ENCODE measurements at places on chromosomes 7 and 10. TPM values are rescaled to one million over a fixed set of nuclear protein-coding genes. Genes with fewer than 3 reads are reported as not detected.

PGAM2 gene
- not detected for total RNA-seq

STOX1 gene
- total RNA-seq: 0.48 TPM

VWA2 gene
- not detected for total RNA-seq

TMEM140 gene
- 26.5 TPM for total RNA-seq

DKK1 gene
- total RNA-seq: 200 TPM

TMEM236 gene
- 0.24 TPM for total RNA-seq

GRCh38 chr7:9709216-9709615, 1264.5 kb upstream of the PHF14 start:
- DNase-seq: no peak

DNA sequence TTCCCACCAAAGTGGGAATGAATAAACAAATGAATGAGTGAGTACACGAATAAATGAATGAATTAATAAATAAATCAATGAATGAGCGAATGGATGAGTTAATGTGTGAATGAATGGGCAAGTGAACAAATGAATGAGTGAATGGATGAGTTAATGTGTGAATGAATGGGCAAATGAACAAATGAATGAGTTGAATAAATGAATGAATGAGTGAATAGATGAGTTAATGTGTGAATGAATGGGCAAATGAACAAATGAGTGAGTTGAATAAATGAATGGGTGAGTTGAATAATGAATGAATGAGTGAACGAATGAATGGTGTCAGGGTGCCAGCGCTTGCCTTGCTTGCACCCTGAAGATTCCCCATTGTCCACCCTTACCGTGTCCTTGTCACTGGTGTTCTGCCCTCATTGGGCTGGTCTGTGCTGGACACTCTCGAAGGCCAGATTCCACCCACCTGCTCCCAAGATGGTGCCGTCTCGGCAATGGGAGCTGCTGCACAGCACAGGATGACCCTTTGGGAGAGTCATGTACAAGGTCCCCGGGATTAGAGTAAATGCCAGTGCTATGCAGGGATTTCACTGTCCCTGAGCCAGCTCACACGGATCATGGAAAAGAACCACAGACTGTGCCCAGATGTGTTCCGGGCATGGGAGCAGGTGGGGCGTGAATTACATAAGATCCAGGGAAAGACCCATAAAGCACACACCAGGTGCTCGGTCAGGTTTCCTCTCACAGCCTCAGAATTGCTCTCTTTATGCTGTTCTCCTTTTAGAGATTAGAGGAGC, 83.2 kb downstream of the CAMK1D start:
- no peak for DNase-seq

DNA sequence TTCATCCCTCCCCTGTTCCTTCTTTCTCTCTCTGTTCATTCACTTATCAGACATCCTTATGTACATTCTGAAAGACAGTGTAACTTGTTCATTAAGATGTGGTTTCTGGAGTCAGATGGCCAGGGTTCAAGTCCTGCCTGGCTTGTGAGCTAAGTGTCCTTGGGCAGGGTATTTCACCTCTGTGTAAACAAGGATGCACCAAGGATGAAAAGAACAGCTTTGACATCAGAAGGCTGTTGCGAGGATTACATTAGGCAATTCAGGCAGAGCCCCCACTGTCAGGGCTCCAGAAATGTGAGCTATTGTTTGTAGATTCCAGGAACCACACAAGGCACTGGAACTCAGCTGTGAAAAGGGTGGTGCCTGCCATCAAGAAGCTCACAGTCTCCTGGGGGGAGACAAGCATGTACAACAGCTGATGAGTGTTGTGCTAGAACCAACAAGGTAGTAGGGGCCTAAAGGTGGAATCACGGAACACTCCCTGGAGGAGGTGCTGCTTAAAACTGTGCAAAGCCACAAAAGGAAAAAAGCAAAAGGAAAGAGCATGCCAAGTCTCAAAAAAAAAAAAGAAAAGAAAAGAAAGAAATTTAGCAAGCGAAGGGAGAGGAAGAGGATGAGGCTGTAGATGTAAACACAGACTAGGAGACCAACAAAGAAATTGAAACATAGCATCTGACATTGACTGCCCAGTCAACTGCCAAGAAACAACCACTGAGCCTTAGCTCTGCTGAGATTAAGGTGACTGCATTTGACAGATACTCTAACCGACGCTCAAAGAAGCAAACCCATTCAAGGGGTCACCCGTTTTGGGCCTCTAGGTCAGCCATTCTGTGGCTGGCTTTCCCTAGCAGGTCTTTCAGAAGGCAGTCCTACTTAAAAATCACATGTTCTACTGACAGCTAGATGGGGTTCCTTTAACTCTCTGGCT, 12.5 kb downstream of the PDLIM1 start:
- no peak for DNase-seq

DNA sequence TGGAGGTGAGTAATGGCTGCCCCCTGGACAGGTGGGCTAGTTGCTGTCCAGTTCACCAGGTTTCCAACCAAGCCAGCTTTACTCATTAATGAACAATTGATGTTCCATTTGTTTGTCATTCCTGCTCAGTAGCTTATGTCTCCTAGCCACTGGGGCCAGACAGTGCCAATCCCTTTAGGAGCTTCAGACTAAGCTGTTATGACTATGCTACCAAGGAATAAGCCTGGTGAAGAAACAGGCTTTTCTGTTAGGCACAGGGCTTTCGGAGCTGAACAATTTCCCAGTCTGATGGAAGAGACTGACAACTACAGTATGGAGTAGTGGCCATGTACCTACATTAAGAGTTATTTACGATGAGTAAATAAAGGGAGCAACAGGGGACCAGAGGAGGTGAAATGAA, 2.1 kb upstream of the FMC1 start:
- no peak for DNase-seq

- DNase-seq: no peak
Observed at GRCh38 chr10:113613977-113614690, 49.7 kb downstream of the NRAP start.

GRCh38 chr10:132076578-132077081, 10.9 kb downstream of the JAKMIP3 start:
- DNase-seq: no peak

DNA sequence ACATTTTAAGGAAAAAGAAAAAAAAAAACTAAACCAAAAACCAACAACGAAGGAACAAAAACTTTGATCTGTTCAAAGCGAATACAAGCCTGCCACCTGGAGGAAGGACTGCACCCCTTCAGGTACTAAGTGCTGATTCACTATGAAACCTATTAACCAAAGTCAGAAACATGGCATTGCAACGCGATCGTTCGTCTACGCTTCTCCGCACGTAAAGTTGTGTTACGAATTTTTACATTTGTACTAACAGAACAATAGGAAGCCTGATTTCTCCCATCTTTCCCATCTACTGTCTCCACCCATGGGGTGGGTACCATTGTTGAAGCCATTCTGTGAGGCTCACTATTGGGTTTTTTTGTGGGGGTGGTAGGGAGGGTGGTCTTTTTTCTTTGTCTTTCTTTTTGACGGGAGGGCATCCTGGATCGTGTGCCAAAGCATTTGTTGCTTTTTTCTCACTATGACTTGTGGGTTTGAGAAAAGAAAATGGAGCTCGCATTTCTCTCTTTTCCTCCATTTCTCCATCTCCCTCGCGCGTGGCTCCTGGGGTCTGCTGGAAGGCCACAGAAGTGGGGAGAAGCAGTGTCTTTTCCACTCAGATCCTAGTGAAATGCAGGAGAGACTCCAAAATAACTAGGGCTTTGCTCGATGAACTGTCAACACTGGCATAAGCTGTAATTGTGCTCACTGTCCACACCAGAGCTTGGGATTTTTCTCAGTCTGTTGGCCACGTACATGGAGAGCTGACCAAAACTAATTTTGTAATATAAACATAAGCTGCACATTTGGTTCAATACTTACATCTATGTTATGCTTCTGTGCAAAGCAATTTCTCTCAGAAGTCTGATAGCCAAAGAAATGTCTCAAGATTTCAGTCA, 100.9 kb upstream of the YAE1 start:
- peak; percentile 26 for DNase-seq

GRCh38 chr7:76139670-76140069, 62.0 kb upstream of the SRRM3 start:
- no peak for DNase-seq

DNA sequence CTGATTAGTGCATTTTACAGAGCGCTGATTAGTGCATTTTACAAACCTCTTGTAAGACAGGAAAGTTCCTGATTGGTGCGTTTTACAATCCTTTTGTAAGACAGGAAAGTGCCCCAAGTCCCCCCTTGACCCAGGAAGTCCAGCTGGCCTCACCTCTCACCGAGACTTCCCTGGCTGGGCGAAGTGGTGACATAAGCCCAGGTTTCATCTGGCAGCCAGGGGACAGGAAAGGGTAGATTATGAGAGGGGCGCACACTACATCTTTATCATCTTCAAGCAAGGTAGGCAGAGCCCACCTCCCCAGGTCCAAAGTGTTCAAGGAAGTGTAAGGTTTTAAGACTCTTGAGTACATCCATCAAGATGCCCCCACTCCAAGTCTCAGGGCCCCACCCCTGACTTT, 5.5 kb upstream of the GDF10 start:
- no peak for DNase-seq

- no peak for DNase-seq
Observed at GRCh38 chr10:111084366-111085255, 7.8 kb downstream of the ADRA2A start.

DNA sequence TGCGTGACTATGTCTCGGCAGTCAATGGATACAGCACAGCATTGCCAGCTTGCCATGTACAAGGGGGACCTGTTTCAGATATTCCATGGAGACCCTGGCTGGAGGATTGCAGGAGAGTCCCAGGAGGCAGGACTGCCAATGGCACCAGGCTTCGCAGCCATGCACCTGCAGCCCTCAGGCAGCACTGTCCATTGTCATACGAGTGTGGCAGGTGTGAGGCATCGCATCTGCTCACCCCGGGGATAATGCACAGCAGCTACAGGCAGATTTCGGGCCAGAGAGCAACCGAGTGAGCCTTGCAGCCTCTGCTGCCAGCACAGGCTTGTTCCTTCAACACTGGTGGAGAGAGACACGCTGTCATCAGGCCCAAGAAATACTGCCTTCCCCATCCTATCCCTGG, 415.1 kb downstream of the PAXIP1 start:
- DNase-seq: no peak

DNA sequence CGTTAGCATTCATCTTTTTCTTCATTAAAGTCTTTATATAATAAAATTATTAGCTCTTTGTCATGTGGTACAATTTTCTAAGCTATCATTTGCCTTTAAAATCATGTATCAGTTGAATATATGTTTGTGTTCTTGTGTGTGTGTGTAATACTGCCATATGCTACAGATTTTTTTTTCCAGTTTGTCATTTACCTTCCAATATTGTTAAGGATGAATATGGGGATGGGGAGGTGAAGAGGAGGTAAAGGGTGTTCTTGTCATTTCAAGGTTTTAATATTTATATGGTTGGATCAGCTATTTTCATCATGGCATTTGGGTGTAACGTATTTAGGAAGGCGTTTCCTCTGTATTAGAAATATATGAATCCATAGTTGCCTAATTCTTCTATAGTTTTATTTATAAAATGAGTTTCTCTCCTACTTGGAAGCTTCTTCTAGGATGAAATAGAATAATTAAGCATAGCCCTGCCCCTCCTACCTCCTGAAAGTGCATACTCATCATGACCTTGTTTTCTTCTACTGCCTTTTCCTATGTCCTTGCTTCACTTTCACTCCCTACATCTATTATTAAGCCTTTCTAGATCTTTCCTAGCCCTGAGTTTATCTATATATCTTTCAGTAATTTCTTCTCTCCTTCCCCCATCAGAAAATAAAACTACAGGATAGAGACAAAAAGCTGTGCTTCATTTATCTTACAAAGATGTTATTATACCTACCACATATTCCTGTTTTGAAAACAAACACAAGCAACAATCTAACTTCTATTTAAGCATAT, 25.1 kb downstream of the RAB18 start:
- DNase-seq: no peak

GRCh38 chr7:67589183-67589582, 592.5 kb downstream of the TYW1 start:
- DNase-seq: no peak

DNA sequence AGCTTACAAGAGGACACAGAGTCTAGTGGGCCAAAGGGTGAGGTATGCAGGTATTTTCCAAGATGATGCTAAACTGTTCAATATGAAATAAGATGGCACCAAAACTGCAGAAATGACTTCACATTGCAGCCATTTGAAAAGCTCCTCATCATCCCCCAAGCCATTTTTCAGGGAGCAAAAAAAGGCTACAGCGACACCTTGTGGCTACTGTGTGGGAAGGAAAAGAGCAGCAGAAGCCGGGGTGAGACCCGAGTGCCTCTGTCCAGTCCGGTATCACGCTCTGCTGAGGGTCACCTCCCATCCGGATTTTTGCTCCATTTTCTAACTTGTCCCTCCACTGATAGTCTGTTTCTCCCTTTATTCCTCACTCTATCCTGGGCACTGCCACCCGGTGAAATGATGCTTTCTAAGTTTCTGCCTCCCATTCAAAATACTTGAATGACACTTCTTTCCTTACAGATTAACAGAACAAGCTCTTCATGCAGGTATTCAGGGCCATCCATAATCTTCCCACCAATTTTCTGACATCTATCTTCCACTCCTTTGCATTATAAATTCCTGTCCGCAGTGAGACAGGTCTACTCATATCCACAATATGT, 220.2 kb downstream of the DGKI start:
- DNase-seq: peak; percentile 54

DNA sequence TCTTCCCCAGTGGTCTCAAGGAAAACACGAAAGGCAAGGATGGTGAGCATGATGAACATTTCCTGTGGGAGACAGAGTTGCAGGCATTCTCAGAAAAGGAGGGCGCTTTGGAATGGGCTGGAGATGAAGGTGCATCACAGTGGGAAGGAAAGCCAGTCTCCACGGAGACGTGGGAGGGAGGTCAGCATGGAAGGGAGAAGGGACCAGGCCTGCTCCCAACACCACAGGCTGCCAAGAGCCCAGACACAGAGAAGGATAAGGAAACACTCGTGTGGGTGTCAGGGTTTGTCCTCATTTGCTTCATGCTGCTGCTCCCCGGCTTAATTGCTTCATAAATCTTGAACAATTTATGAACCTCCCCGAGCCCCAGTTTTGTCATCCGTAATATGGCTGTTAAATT, 231.5 kb upstream of the ZNF32 start:
- no peak for DNase-seq

Measured in endothelial cell of umbilical vein (primary cell).